Ureter (tissue), 1 donor: ENCODE measurements at places on chromosomes 5 and 9. TPM values are rescaled to one million over a fixed set of nuclear protein-coding genes. Genes with fewer than 3 reads are reported as not detected.

DNA sequence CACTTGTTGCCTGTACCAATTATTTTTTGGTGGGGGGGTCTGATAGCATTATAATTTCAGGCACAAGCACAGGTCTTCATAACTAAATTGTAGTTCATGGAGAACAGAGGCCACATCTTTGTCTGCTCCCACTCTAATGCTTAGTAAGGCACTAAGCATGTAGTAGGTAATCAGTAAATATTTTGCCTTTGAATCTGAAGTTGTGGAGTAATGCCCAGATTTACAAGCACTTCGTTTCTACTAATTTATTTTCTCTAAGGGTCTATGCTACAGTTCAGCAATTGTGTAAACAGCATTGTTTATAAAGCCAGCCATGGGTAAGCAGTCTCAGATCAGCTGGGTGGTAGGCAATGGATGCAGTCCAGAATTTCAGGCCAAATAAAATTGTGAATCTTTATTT, 78.6 kb downstream of the GRIA1 start:
- no peak for DNase-seq

- no peak for DNase-seq
These were observed 516.7 kb downstream of the NTRK2 start for GRCh38 chr9:85186218-85186585.

DNA sequence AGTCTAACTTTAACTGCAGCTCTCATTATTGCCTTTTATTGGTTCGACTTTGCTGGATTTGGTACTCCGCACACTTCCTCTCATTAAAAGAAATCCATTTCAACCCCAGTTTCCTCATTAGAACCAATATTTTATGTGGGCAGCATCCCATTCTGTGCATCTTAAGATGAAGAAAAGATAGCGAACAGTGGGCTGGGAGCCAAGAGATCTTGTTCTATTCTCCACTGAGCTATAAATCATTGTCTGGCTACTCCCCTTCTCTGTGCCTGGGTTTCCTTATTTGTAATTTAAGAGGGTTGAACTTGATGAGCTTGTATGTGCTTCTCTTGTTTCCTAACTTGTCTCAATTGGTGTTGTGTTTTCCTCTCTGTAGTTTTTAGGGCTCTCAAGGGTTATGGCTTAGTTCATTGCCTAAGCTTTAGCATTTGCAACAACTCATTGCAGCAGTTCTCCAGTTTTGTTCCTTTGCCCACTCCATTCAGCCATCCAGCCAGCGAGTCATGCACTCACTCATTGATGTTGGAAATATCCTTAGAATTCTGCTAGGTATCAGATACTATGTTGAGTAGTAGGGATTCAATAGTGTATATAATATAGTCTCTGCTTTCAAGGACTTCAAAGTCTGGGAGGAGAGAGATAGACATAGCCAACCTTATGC, 273.3 kb upstream of the TNC start:
- DNase-seq, result no peak

- no peak for DNase-seq
These were observed 47.2 kb downstream of the F2R start for GRCh38 chr5:76763136-76763535.

The GLE1 gene
- total RNA-seq, result 19.8 TPM

- no peak for DNase-seq
These were observed 368 bp upstream of the FRMPD1 start for GRCh38 chr9:37650299-37650872.
